A549 treated with GW870086 at 1 μM for 4 hours (cell line): ENCODE measurements at places on chromosomes 1 and 21. TPM values are rescaled to one million over a fixed set of nuclear protein-coding genes. Genes with fewer than 3 reads are reported as not detected.

UBE2J2 gene
- 38.9 to 49.3 TPM (median 46.2 TPM) in 5 replicates for total RNA-seq

SYDE2 gene
- 0.61 to 1.1 TPM (median 0.91 TPM) in 5 replicates for total RNA-seq

MFSD2A gene
- 4.5 to 6.2 TPM (median 5.5 TPM) in 5 replicates for total RNA-seq

HRNR gene
- total RNA-seq, result 0.01 TPM in 1 of 5 replicates, not detected in the others

MPZL1 gene
- total RNA-seq, result 102 to 135 TPM (median 123 TPM) in 5 replicates

OR2G6 gene
- total RNA-seq, result not detected in 5 replicates

DNAJC28 gene
- total RNA-seq, result 0.17 to 0.49 TPM (median 0.29 TPM) in 5 replicates

ELAPOR1 gene
- 0.38 to 1.1 TPM (median 0.44 TPM) in 5 replicates for total RNA-seq

LCE2B gene
- total RNA-seq, result not detected in 5 replicates

TNFSF18 gene
- not detected in 5 replicates for total RNA-seq

HSPB7 gene
- 0.06 to 0.26 TPM (median 0.11 TPM) in 3 of 5 replicates, not detected in the others for total RNA-seq

URB2 gene
- total RNA-seq, result 12.6 to 15.2 TPM (median 14.8 TPM) in 5 replicates

NOS1AP gene
- 0.30 to 0.50 TPM (median 0.36 TPM) in 4 of 5 replicates, not detected in the other for total RNA-seq

GJA8 gene
- total RNA-seq, result not detected in 5 replicates

RGS1 gene
- total RNA-seq, result not detected in 5 replicates

KCNJ9 gene
- total RNA-seq, result not detected in 5 replicates

MRPL55 gene
- total RNA-seq, result 76.3 to 85.4 TPM (median 82.1 TPM) in 5 replicates

TUFT1 gene
- 9.7 to 11.6 TPM (median 10.3 TPM) in 5 replicates for total RNA-seq

ARHGAP29 gene
- 11.0 to 16.5 TPM (median 15.2 TPM) in 5 replicates for total RNA-seq

HORMAD1 gene
- 6.2 to 10.6 TPM (median 9.7 TPM) in 5 replicates for total RNA-seq

NCF2 gene
- 1.1 to 2.7 TPM (median 1.6 TPM) in 5 replicates for total RNA-seq

FCRL5 gene
- not detected in 5 replicates for total RNA-seq

SEMA6C gene
- total RNA-seq, result 0.91 to 2.9 TPM (median 1.8 TPM) in 5 replicates

SPRR2A gene
- total RNA-seq, result not detected in 5 replicates

GSTM5 gene
- total RNA-seq, result not detected in 5 replicates

CYYR1 gene
- not detected in 5 replicates for total RNA-seq

TRIM17 gene
- not detected in 5 replicates for total RNA-seq

CYP4Z1 gene
- not detected in 5 replicates for total RNA-seq

BTBD8 gene
- 0.51 to 0.84 TPM (median 0.57 TPM) in 5 replicates for total RNA-seq
